ENCODE measurements at places on chromosomes 6 and 20.
A peak's percentile ranks its signal among the peaks of the same experiment; 100 is the strongest.

- peak; percentile 16 for DNase-seq
Measured at GRCh38 chr6:143872201-143872600, 7.9 kb downstream of the ZC2HC1B start.

GRCh38 chr6:90432937-90433336 is 136.3 kb upstream of the BACH2 start:
- DNase-seq: no peak

DNA sequence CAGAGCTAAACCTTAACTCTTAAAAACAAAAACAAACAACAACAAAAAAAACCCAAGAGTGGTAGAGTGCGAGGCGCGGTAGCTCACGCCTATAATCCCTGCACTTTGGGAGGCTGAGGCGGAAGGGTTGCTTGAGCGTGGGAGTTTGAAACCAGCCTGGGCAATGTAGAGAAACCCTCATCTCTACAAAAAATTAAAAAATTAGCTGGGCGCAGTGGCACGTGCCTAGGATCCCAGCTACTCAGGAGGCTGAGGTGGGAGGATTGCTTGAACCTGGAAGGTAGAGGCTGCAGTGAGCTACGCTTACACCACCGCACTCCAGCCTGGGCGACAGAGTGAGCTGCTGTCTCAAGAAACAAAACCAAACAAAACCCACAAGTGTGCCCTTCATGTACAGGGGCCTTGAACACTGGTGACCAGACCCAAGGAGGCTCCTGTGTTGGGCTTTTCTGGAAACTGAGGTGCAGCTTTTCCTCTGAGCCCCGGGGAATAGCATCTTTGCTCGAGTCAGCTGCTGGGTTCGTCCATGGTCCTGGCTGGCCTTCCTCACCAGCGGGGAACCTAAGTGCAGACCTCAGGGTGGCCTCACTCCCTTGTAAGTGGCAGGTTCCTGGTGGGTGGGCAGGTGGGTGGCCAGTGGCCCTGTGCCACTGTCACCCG is 39.9 kb downstream of the PYGB start:
- no peak for DNase-seq

DNA sequence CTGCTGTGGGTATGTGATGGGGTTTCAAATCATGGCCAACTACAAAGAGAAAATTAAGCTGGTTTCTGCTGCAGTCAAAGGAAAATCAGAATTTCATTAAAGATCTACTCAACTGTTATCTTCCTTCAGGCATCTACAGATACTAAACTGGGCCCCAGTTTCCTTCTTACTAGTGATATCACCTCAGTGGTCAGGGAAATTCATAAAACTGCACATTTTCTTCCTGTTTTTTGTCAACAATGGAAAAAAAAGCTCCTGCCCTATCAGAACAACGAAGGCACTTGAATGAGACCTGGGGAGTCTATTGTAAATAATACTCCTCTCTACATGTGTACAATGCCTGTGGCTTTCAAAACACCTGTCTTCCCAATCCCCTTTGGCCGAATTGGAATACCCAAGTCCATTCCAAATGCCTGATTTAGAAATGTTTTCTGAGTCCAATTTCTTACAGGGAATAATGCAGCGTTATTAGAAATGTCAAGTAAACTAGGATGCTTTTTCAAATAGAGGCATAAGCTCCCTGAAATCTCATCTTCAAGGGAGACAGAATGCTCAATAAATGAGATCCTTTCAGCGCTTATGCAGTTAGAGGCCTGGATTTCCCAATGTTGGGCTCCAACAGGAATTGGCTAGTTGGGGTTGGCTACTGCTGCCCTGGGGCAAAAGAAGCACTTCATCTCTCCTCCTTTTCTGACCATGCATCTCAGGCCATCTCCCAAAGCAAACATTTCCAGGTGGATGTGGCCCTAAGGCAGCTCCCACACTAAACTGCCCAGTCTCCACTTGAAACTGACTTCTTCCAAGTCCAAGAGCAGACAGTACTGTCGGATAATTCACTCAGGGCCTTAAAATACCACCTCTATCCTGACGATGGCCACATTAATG is 143.3 kb downstream of the NFATC2 start:
- no peak for DNase-seq

GRCh38 chr6:110756817-110757216 is 58.5 kb downstream of the CDK19 start:
- no peak for DNase-seq
